ENCODE measurements at places on chromosomes 1 and 21.

GRCh38 chr21:20814090-20814489, 184.1 kb upstream of the NCAM2 start:
- DNase-seq, result no peak

GRCh38 chr21:38386967-38387366, 111.3 kb downstream of the ERG start:
- no peak for DNase-seq

DNA sequence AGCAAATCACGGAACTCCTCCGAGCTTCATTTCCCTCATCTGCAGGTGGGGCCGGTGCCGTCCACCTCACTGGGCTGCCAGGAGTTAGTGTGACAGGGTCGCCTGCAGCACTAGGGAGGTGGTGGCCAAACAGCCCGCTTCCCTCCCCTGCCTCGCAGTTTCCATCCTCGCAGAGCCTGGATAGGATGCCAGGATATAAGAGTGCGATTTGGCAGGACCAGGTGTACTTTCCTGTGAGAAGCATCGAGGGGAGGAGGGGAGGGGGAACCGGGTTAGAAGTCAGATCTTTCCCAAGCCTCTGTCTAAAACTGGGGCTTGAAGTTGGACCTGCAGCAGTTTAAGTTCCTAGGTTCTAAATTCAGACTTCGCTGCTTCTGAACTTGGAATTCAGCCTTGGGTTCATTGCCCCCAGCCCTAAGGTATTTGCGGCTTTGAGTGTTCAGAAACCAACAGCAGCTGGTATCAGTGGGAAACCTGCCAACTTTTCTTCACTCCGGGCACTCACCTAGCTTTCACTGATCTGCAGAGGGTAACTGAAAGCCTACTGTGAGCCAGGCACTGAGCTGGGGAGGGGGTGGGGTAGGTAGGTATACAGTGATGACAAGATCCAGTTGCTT, 1.7 kb upstream of the JUN start:
- peak; percentile 85 for DNase-seq

- no peak for DNase-seq
These were observed 1.2 kb upstream of the C1orf54 start for GRCh38 chr1:150271291-150271959.

- no peak for DNase-seq
These were observed 1.9 kb downstream of the GJA5 start for GRCh38 chr1:147758379-147759100.

DNA sequence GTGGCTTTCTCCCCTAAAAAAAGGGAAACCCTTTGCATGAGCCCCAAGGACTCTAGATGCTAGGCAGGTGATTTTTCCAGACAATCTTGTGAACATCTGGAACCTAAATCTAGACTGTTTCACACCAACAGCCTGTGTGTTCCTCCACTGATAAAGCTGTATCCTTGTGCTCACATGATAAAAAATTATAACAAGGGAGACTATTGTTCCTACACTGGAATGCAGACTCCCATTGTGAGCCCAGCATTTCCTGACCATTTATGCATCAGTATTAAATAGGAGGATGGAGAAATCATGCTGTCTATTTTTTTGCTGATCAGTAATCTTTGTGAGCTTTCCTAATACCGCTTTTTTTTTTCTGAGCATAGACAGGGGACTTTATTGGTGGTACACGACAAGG, 52.5 kb downstream of the ZNF697 start:
- no peak for DNase-seq

Data from DMS79 treated with DMSO at 0.1 percent for 48 hours (cell line).